ENCODE measurements at places on chromosomes 2 and 18.

- no peak for DNase-seq
Measured at GRCh38 chr2:201507725-201508124, 56.2 kb downstream of the STRADB start.

DNA sequence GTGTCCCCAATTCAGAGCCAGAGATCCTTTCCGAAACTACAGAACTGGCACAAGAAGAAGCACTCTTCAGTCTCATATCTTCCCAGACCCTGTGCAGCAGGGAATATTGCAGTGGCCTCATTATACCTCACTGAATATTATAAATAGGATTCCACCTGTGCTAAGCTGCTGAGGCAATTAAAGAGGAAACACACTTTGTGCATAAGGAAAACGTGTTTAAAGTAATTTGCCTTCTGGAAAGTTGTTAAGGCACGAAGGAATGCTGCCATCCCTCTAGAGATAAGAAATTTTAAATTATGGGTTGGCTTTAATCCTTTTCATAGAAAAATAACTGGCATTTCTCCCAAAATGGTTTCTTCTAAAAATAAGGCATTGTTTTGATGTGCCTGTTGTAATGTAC, 233.3 kb downstream of the RAB3GAP1 start:
- no peak for DNase-seq

- no peak for DNase-seq
Measured at GRCh38 chr2:1777156-1777555, 32.8 kb upstream of the PXDN start.

DNA sequence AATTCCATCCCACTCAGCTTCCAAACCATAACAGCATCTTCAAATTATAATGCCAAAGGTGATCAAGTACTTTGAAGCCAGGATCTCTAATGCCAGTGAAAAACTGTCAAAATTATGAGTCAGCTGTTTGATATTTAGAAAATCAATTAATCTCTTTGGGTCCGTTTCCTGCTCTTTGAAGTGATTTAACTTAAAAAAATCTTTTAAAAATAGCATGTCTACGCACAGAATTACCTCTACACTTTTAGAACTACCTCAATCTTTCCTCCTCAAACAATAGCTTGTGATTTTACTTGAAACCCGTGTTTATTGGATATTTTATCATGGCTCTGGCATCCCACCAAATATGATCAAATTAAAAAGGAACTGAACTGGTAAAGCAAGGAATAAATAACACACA, 31.3 kb upstream of the TANK start:
- DNase-seq = no peak

DNA sequence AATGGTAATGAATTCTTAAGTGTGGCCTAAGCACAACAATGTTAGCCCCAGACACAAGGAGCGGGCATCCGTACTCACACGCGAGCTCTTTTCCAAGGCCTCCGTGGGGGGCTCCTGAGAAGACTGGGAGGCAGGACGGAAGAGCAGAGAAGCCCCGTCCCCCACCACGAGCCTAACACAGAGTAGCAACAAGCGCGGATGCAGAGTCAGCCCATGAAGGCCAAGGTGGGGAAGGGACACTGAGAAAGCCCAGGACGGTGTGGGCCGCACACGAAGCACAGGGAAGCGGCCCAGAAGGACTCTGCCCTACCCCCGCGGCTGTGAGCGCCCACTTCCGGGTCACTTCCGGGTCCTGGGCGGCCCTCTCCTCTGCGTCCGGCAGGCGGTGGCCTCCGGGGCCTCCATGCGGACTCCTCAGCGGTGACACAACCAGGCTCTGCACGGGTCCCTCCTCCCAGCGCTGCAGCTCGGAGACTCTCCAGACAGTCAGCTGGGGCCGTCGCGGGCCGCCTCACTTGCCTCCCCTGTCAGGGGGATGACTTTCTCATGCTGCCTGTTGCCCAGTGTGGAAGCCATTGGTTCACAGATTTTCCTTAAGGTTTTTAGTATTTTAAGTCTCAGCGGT, 151.5 kb downstream of the MTCL1 start:
- DNase-seq = no peak

DNA sequence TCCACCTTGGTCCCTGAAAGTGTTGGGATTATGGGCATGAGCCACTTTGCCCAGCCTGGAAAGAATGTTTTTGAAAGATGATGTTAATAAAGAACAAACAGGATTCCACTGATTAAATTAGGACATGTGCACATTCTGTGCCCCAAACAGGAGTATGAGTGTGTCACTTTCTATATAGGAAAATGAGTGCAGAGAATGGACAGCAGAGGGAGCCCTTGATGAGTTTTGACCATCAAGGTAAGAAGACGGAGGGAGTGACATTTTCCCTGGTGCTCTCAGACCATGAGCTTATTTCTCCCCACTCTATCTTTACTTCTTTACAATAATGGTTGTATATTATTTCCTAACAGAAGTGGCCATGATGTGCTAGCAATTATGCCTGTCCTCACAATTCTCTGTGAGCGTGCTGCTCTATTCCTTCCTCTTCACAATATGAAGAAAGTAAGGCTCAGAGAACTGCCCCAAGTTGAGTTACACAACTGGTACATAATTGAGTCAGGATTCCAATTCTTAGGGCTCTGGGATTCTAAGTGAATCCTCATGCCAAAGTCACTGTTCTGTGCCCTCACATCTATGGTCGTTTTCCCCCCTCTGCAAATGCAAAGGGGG, 20.6 kb downstream of the RPL37A start:
- DNase-seq = peak; percentile 79

- no peak for DNase-seq
Measured at GRCh38 chr2:213544940-213545339, 260.7 kb downstream of the SPAG16 start.

DNA sequence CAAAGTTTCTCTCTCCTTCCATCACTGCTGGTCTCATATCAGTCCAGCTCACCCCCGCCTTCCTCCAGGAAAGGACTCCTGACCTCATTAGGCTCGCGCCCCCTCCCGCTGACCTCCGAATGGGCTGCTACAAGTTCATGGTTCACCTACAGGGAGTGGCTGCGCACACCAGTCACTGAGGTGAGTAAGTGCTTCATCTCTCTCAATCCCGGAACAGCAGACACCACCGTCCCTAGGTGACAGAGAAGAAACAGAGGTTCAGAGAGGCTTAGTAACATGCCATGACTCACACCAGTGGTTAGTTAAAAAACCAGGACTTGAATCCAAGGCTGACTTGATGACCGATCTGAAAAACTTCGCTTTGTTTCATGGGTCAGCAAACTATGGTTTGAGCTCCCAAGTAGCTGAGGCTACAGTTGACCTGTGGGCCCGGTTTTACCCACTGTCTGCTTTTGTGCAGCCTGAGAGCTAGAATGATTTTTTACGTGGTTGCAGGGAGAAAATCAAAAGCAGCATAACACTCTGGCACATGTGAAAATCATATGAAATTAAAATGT, 42.0 kb downstream of the ZFP36L2 start:
- DNase-seq = no peak

- no peak for DNase-seq
Measured at GRCh38 chr18:35811896-35812295, 160.6 kb upstream of the RMP24 start.

DNA sequence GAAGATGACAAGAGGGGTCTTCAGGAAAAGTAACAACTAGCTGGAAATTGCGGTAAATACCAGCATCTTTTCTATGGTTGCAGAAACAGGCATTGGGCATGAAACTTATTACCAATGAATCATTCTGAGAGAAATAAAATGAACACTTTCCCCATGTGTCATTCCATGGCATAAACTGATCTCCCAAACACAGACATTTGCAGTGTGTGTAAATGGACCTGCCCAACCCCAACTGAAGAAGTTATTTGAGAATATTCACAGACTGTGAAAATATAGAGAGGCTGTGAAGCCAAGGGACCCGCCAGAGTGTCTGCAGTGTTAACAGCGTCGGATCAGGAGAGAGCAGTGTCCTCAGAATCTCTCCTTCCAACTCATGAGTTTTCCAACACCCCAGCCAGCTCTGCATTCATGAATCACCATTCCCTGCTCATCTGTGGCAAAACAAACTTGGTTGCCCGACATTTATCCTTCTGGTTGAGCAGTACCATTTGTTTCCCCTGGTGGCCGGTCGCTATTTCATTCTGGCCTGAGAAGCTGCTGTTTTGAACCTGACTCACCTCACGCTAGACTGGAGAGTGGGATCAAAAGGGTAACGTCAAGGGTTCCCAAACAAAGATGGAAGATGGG, 238.4 kb downstream of the PID1 start:
- DNase-seq = peak; percentile 9

DNA sequence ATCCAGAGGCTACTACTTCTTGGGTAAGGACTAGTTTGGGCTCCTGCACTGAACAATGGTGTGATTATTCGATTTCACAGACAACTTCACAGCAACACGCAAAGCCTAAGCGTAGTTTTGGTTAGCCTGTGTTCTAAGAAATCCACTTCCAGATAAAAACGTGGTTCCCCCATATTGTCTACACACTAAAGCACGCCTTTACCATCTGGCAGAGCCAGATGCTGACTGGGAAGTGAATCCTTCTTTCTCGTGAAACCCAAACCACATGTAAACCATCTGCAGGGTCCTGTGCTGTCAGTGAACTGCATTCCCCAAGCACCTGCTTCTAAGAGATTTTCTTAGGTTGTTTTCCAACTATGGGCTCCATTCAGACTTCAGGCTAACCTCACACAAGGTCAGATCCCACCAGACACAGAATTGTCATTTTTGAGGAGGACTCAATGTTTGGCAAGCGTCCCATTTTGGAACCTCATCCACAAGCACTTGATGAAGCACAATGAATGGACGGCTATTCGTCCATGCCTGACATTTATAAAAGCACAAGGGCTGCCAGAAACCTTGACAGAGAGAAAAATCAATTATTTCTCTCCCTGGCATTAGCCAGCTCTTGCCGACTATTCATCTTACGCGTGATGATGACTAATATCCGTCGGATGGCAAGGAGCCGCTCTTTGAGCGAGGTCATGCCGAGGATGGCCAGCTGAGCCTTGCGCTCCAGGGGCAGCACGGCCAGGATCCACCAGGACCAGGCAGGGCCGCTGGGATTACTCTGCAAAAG, 38.4 kb downstream of the LONRF2 start:
- no peak for DNase-seq

- no peak for DNase-seq
Measured at GRCh38 chr2:98607104-98607503, 1.2 kb downstream of the COA5 start.

GRCh38 chr2:101328474-101329007, 20.0 kb upstream of the RNF149 start:
- no peak for DNase-seq

DNA sequence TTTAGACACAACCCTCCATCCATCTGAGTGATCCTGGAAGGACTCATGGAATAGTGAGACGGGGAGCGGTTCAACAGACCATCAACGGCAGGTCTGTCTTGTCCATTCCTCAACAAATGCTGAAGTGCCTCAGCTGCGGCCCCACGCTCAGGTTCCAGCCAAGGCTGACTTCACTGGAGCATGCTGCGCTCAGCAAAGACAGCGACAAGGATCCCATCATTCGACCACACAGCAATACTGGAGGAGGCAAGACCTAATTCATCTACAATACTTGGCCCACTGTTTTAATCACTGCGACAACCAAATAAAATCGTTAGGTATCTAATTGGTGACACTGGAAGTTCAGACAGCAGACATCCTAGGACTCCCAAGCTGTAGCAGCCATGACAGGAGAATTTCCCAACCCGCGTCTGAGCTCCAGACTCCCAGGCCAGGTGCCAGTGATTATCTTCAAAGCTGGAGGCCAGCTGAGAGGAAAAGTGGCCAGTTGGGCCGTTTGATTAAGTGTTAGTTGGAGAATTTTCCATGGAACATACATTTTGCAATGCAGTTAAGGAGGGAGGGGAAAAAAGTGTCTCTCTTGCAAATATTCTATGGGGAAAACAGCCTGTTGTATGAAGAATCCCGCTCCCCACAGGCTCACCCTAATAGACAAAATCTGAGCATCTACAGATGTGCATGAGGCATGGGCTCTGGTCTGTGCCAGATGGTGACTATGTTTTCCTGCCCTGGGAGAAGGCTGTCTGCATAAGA, 92.5 kb upstream of the SLC35G4 start:
- peak; percentile 7 for DNase-seq

DNA sequence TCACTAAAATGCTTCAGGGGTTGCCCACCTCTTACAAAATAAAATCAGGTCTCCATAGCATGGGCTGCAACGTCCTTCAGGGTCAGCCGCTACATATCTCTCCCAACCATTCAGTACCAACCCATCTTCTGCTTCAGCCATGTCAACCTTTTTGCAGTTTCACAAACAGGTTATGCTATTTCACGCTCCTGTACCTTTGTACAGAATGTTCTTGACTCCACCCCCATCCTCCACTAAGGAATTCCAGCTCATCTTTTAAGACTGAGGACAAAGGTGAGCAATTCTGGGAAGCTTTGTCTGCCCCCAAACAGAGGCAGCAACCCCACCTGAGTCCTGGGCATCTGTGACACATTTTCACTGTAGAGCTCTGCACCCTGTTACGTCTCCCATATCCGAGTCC, 8.8 kb upstream of the EVA1A start:
- DNase-seq = no peak

DNA sequence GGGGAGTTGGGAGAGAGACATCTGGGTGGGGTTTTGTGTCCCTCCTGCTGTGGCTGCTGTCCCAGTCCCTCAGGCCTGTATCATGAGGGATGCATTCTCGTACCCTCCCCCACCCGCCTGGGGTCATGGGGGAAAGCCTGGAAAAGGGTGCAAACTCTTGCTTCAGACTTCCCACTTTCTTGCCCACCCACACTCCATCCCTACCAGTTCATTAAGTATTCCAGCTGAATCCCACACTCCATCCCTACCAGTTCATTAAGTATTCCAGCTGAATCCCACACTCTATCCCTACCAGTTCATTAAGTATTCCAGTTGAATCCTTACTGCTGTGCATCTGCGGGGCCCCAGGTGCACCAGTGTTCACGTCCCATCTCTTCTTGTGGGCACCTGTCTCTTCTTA, 116.3 kb downstream of the ACAA2 start:
- no peak for DNase-seq

DNA sequence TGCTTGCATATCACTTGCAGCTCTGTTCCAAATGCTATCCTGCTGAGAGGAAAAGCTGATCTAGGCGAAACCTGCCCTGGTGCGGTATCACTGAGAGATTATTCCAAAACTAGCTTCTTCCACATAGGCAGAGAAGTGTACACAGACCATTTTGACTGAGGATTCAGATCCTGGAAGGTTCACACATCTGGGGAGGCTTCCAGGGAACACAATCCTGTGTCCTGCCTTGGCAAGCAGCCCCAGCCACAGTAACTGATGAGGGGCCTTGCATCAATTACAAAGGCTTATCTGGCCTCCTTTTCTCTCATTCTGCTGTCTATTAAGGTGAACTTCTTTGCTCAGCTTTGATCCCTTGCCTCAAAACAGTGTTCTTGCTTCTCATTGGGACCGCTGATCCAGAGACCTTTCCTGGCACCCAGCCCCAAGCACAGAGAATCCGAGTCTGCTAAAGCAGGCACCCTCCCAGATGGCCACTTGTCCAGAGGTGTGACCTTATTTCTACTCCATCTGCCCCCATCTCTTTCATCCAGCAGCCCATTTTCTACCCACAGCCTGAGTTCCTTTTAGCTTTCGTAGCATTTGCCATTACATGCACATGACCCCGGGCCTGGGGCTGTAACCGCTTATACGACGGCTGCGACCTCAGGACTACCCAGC, 52.3 kb upstream of the ZFP36L2 start:
- DNase-seq = no peak
